ENCODE measurements at places on chromosomes 12 and 14.

DNA sequence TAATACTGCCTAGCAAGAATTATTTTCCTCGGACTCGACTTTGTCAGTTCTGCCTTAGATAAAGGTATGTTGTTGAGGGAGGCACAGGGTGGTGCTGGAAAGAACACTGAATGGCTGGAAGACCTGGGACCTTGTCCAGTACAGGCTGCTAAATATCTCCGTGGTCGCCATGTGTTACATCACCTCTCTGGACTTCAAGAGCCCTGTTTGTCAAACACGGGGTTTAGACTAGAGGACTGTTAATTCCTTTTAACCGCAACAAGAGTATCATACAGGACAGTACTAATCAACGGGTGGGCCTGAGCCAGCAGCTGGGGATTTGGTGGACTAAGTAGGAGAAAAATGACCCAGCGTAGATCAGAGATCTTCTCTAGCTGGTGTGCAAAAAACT, 476.3 kb downstream of the LRIG3 start:
- DNase-seq = no peak

DNA sequence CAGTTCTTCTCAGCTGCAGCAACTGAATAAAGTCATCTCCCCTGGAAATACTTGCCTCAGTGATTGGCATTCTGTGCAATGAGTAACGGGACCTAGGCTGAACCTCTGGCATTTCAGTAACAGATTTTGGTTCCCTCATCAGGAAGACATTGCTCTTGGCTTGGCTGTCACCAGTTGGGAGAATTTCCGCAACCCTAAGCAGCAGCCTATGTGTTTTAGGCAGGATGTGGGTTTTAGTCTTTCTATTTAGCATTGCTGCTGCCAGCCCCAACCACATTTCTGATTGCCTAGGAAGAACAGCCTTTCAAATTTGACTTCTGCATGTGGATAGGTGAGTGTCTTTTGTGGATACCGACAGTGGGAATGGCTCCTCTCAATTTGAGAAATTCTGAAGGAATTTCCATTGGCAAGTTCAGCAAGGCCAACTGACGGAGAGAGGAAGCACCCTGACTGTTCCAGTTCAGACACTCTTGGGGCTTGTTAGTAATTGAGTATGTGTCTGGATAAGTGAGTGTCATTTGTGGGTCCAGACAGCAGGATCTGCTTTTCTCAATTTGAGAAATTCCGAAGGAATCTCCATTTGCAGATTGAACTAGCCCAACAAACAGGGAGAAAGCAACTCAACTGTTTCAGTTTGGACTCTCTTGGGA, 19.0 kb upstream of the CLEC2A start:
- DNase-seq = peak; percentile 22

GRCh38 chr12:66393890-66394289, 91.6 kb downstream of the HELB start:
- DNase-seq = no peak

GRCh38 chr12:131801254-131801866, 26.8 kb upstream of the MMP17 start:
- no peak for DNase-seq

DNA sequence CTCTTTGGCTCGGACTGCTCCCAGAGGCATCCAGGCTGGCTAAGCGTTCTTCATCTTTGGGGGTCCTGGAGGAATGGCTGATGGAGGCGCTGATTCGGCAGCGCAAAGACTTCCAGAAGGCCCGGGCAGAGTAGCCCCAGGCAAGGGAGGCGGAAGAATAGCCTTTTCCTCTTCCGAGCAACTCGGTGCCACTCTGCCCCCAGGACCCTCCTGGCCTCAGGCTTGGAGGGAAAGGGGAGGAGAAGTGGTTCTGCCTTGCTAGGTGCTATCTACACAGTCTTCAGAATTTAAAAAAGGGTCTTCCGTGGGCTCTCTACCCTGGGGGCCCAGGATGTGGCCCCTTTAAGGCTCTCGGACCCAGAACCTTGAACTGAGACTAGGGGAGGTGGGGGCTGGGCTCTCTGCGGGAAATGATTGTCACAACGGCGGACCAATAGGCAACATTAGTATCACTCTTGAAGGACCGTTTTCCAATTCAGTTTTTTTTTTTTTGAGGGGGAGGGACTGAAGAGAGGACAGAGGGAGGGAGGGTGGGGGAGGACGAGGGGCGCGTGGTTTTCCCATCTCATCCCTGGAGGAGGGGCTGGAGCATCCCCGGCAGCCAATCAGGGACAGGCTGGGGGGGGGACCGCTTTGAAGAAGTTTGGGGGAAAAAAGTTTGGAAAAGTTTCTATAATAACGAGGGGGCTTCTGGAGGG, at the start of gene NFATC4:
Gene NFATC4 (plus strand): TSS at position 671 of the 698 bp plus-strand sequence. CDS start 157 bp downstream, outside the sequence.
- no peak for DNase-seq

DNA sequence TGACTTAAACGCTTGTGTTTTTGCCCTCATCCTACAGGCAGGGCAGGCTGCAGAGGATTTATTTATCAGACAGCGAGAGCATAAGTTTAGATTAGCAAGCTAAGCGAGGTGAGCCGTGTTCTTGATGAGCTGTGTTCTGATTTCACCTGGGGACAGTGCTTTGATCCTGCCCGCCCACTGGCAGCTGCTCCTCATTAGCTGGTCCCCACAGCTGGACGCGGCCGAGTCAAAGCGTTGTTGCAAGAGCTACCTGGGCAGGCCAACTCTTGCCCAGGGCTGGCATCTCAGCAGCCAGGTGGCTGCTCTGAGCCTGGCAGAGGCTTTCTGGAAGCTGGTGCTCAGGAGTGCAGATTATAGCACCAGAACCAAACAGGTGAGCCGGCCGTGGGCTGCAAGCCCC, 46.8 kb upstream of the BEGAIN start:
- no peak for DNase-seq

GRCh38 chr12:118981285-118982211, at the start of gene SRRM4:
SRRM4 (plus strand) TSS chr12:118981541; CDS start chr12:118981883, 342 bp downstream.
- no peak for DNase-seq

DNA sequence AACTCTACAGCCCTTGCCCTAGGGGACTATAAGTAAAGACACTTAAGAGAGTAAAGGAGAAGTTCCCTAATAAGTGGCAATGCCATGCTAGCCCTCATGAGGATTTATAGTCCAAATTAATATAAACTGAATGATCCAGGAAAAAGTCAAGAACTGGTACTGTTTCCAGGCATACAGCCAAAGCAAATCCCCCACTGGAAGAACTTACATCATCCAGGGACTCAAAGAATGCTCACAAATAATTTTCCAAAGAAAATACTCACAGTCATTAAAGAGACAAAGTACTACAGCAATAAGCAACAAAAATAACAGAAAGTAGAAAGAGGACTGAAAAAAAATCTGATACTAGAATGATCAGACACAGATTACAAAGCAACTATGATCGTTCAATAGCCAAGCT, 79.7 kb upstream of the RAP1B start:
- no peak for DNase-seq

DNA sequence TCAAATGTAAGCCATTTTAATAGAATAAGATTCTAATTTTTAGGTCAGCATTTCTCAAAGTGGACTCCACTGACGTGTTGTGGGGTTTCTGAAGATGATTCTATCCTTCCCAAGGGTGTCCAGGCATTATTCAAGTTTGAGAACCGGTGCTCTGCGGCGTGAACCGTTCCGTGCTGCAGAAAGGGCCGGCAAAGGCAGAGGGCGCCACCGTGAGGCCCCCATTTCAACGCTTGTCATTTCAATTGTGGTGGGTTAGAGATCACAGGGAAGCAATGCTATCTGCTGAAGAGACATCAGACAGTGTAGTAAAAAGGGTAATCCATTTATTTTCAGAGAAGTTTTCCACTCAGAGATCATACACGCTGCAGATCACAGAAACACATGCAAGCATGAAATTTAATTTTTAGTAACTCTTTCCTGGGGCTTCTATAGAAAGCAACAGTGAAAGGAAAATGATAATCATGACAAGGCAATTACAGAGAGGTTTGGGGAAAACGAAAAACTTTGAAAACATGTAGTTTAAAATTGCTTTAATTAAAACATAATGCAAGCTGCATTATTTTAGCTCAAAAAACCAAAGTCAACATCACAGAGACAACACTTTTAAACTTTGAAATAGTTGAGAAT, 201.7 kb downstream of the EXOC5 start:
- DNase-seq = no peak

- DNase-seq = no peak
Measured at GRCh38 chr14:42028607-42029006, 421.9 kb downstream of the LRFN5 start.

GRCh38 chr12:124032265-124032886, 59.4 kb downstream of the ZNF664 start:
- no peak for DNase-seq

- no peak for DNase-seq
Measured at GRCh38 chr14:75147423-75148071, 20.7 kb upstream of the NEK9 start.

DNA sequence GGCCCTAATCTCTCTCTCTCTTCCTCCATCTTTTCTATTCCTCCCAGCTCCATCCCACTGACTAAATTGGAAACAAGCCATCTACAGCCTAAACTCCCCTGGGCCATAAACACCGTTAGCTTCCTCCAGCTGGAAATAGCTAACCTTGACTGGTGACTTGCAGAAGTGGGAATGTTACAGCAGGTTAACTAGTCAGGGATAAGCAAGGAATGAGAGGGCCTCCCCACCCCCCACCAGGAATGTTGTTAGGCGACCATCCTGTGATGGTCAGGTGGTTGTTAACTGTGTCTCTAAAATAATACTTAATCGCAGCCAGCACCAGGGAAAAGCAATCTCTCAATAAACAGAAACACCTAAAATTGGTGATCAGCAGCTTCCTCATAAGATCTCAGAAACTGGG, 40.8 kb downstream of the MIS18BP1 start:
- DNase-seq = no peak

DNA sequence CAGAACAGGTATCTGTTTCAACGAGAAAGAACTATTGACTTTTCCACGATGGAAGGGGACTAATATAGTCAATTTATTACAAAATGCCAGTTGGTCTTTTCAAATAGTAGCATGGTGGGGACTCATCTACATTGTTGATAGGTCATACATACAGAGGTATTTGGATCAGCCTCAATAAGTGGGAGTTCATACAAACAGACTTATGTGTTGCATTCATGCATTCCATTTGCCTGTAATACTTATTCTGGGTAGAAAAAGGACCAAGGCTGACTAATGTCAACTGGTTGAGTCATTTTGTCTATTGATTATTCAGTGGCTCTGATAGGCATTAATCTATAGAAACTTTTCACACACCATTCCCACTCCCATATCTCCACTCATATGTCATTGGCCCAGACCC, 41.5 kb upstream of the GLIPR1 start:
- no peak for DNase-seq

- no peak for DNase-seq
Measured at GRCh38 chr14:69274321-69274720, 14.4 kb downstream of the GALNT16 start.

DNA sequence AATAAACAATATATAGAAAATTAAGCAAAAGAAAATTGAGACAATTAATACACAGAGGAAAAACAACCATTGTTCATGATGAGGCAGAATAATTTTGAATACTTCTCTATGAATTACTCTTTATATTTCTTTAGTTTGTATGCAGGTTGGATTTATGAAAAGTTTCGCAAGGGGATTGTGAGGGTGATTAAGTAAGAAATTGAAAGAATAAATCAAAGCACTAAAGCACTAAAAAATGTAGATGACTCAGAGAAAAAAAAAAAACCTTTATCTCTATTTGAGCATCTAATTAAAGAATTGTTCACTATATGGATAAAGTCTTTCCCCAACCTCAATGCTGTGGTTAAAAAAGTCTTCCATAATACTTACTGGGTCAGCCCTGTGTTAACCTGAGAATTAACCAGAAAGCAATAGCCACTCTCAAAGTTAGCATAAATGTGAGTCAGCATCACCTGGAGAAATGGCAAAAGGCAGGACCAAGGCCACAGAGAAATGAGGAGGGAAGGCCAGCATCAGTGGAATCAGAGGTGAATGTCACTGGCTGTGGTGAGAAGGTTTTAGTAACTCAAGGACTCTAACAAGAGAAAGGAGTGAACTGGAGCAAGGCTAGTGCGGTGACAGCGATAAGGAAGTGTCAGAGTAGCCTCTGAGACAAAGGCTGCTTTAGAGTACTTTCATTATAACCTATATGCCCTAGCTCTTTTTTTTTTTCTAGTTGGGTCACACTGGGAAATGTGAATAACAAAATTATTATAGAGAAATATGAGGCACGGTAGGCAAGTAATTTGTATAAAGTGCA, 310.4 kb downstream of the KCNC2 start:
- no peak for DNase-seq

DNA sequence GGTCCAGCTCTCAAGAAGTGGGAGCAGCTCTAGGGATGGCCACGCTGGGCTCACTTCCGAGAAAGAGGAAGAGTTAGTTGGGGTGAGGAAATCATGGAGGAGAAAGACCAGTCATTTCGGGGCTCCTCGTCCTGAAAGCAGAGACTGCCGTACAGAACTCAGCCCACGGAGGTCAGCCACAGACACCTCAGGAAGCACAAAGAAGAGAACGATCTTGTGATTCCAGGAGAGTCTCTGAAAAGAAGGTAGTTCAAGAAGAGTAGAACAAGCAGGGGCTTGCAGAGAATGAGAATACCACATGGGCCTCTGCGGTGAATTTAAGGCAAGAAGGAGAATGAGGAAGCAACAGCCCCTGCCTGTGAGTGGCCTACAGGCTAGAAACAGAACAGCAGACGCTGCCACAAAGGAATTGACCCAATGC, 311.9 kb downstream of the CACNA1C start:
- DNase-seq = no peak

GRCh38 chr14:89625731-89626232, 208.7 kb upstream of the FOXN3 start:
- no peak for DNase-seq

DNA sequence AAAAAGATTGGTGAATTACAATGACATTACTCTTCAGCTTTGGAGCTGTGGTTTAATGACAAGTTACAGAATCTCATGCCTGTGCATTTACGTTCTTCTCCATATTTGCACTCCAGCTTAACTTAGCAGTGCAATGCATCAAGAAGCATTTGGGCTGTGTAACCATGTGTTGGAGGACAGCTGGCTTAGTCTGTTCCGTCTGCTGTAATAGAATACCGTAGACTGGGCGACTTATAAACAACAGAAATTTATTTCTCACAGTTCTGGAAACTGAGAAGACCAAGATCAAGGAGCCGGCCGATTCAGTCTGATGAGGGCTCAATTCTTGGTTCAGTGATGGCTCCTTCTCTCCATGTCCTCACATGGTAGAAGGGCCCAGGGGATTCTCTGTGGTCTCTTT, 943.5 kb downstream of the BCL11B start:
- DNase-seq = no peak

Measured in activated CD8-positive, alpha-beta memory T cell treated with anti-CD3 and anti-CD28 coated beads, Interleukin-2, amount 50 U/mL, for 4 hours (primary cell).